ENCODE measurements at places on chromosomes 2 and 18.

DNA sequence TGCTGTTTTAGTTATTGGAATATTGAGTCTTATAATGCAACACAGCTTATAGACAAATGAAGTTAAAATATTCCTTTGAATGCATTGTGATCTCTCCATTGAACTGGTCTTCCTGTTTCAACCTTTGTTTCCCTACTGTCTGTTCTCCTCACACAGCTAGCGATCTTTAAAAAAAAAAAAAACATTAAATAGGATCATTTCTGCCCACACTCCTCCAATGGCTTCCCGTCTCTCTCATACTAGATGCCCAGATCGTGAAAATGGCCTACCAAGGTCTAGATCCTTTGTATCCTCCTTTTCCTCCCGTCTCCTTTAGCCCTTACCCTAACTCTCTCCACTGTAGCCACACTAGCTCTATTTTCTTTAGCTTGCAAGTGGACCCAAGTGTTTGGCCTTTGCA is 2.4 kb downstream of the FAM171B start:
- no peak for DNase-seq

- DNase-seq, result peak; percentile 80
These were observed 13.0 kb downstream of the ANTXR1 start for GRCh38 chr2:69026026-69026425.

DNA sequence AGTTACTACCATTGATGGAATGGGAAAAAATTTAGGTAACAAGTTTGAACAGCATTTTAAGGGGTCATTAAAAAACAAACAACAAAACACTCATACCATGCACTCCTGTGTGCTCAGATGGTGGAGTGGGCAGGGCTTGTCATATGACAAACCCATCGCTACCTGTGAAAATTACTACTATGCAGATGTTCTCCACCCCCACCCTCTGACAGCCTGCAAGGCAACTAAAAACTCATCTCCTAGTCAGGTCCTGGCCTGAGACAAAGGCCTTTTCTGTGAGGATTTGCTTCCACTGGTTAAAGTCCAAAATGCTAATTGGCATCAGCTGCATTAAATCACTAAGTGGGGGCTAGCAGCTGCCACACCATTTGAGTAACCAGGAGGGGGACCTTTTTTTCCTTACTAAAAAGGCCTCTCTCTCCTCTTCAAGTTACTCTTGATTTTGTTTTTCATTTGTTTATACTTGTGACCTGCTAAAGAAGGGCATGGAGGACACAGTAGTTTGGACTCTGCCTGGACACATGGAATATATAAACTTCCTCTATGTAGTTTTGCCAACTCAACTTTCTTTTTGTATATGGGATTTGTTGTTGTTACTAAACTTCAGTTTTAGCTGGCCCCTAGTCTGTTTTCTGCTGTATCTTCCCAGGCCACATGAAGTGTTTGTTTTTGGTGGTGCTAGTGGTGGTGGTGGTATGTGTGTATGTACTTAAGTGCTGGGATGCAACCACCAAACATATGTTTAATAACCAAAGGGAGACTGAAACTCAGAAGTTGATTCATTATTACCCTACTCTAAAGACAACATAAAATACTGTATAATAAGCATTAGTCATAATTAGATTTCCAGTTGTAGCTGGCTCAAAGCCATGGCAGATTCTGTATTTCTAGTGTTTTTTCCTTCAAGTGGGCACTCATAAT is 121.3 kb downstream of the MAP4K4 start:
- DNase-seq, result no peak

GRCh38 chr2:116490511-116491145 is 1323.9 kb upstream of the DDX18 start:
- no peak for DNase-seq

GRCh38 chr2:18588049-18588448 is 1.3 kb downstream of the NT5C1B start:
- DNase-seq, result no peak

GRCh38 chr2:464562-465309 is 176.8 kb upstream of the ALKAL2 start:
- no peak for DNase-seq

DNA sequence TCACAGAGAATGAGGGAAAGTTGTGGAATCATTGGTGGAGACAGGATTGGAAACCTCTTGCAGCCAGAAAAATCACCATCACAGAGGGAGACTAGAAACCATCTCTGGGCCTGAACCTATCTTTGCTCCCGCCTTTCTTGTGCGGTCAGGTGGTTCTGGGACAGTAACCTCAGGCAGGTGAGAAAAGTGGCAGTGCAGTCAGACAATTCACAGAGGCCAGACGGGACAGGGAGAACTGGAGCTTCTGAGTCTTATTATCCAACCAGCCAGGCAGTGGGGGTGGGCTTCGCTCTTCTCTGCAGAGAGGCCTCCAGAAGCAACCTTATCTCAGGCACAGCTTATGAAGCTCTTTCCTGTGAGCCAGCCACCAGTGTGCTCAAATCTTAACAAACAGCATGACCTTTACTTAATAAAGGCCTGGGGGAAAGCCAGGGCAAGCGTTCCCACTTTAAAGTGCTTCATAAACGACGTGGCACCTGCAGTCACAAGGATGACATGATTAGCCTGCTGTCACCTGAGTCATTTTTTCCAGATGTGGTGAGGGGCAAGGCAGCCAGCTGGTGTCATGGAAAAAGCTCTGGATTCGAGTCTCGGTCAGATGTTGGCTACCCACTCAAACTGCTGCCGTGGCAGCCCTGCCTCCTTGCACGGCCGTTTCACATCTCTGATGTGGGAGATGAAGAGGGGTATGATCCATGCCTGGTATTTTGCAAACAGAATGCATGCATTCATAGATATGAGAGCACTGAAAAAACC is 109.7 kb downstream of the B3GNT2 start:
- peak; percentile 97 for DNase-seq

GRCh38 chr2:88735853-88736252 is 44.4 kb downstream of the RPIA start:
- DNase-seq, result peak; percentile 81

- peak; percentile 97 for DNase-seq
These were observed 47.0 kb downstream of the SERTAD2 start for GRCh38 chr2:64606479-64607363.

DNA sequence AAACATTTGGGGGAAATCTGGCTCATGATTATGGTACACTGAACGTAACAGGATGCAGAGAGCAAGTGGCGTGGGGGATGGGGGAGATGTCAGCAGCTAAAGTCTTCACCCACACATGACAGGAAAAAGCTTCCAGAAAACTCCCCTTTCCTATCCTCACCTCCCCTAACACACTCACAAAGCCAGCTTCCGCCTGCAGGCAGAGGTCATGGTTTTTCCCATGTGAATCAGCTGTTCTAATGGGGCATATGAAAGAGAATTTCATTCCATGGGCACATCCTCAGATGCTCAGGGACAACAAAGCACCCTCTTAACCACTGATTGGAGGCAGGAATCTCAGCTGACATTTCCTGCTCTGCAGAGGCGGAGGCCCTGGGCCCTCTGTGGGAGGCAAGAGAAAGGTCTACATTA is 129.1 kb downstream of the TSN start:
- DNase-seq, result no peak

DNA sequence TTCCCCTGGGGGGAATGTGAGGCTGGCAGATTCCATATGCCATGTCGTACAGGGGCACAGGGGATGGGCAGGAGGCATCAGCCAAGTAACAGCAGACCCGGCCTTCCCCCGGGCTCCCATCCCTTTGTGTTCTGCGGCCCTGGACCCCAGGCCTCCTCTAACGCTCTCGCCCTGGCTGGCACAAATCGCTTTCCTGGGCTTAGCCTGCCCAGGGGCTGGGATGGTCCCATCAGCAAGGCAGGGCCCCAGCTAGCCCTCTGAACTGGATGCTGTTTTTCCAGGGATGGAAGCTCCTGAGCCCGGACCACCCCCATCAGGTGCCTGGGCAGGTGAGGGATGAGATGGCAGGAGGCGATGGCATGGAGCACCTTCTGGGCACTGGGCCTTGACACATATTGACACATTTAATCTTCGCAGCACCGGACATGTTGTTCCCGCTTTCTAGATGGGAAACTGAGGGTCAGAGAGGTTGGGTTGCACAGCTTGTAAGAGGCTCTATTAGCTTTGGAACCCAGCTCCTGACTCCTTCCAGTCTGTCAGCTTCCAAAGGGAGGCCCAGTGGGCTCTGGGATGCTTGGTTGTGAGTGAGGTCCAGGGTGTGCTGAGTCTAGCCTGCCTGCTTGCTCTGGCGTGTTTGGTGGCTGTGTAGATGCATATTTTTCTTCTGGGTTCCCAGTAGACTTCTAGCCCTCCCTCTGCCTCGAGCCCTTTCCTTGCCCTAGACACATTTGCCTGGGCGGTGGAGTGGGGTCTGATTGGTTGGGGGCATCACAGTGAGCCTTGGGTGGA is 40.3 kb downstream of the GLI2 start:
- DNase-seq, result no peak

GRCh38 chr2:1736997-1737480 is 7.3 kb downstream of the PXDN start:
- no peak for DNase-seq

DNA sequence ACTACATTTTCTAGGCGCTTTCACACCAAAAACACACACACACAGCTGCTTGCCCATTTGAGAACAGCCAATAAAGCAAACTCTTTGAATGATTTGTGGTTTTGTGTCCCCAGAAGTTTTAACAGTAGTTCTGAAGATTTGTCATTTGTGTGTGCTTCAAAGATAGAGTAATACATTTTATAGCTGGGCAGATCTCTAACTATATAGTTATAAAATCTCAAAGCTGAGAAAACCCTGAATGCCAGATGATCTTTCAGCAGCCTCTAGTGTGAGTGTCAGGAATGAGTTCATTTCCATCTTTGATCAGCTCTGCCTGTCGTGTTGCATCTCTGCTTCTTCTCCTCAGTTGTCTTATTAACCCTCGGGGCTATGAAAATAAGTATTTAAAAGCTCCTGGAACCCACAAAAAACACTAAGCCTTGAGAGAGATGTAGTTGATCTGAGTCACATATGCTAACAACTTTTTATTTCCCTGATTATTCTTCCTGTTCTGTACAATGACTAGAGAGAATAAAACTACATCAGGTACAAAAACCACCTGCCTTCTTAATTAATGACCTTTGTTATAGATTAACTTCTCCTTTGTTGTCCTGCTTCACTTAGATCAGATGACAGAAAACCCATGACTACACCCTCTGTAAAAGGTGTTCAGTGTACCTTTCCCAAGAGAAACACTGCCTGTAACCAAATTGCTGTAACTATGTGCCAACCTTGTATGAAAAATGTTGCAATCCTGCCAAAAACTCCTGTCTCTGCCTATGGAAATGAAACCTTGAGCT is 30.0 kb upstream of the SLC3A1 start:
- no peak for DNase-seq

DNA sequence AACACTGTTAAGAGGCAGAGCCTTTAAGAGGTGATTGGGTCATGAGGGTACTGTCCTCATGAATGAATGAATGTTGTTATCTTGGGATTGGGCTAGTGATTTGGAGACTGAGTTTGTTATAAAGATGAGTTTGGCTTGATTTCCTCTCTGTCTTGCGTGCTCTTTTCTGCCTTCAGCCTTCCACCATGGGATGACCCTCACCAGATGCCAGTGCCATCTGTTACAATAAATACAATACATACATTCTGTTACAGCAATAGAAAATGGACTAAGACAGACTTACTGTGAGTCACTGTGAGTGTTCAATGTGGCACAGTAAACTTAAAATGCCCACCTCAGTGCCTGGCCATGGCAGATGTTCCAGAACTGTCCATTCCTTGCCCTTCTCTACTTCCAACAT is 95.0 kb upstream of the ZFP36L2 start:
- DNase-seq, result no peak

Measured in hematopoietic multipotent progenitor cell treated with erythropoietin and hydrocortisone succinate and interleukin-3 and kit ligand, for 4 days (in vitro differentiated cells).